ENCODE measurements at places on chromosomes 7 and 10.

GRCh38 chr10:72058347-72058898, 29.9 kb downstream of the SPOCK2 start:
- no peak for DNase-seq

GRCh38 chr10:63489838-63490237, 24.1 kb upstream of the JMJD1C start:
- DNase-seq: no peak

- DNase-seq: no peak
These were observed 133.7 kb upstream of the CTTNBP2 start for GRCh38 chr7:118006979-118007378.

DNA sequence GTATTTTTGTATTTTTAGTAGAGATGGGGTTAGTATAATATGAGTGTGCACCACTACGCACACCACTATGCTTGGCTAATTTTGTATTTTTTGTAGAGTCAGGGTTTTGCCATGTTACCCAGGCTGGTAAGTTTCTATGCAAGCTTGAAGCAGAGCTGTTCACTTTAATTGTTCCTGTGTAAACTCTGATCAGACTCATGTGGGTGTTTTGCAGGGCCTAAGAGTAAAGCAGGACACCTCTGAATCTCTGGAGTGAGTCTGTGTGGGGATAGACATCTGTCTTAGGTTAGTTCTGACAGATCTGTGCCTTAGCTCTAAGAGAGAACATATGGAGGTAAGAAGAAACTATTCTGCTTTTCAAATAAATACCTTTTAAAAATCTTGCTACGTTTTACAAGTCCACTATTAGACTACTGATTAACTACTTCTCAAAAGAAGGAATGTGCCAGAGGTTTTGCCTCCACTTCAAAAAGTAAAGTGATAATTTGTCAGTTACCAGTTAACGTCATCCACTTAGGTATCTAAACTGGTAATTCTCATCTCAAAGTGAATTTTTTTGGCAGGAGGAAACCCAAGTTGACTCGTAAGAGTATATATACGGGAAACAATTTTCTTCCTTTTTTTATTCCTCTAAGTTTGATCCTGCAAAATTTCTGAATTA, 1.1 kb downstream of the COL17A1 start:
- DNase-seq: no peak

GRCh38 chr10:123858077-123858681, 33.4 kb downstream of the CPXM2 start:
- DNase-seq: no peak

- no peak for DNase-seq
These were observed 34.3 kb downstream of the TPST1 start for GRCh38 chr7:66239467-66239856.

GRCh38 chr10:114319406-114320248, 80.6 kb downstream of the VWA2 start:
- DNase-seq: no peak

GRCh38 chr7:121019018-121019417, 30.5 kb downstream of the CPED1 start:
- DNase-seq: no peak

All from SHP77 treated with DMSO at 0.1 percent for 48 hours (cell line).